ENCODE measurements at places on chromosomes 1 and 21. TPM values are rescaled to one million over a fixed set of nuclear protein-coding genes. Genes with fewer than 3 reads are reported as not detected.
A peak's percentile ranks its signal among the peaks of the same experiment; 100 is the strongest.

- no peak for DNase-seq
These were observed 47.0 kb upstream of the RAP1GAP start for GRCh38 chr1:21716169-21716568.

- DNase-seq: no peak
These were observed 31.2 kb upstream of the PALMD start for GRCh38 chr1:99614728-99615127.

DNA sequence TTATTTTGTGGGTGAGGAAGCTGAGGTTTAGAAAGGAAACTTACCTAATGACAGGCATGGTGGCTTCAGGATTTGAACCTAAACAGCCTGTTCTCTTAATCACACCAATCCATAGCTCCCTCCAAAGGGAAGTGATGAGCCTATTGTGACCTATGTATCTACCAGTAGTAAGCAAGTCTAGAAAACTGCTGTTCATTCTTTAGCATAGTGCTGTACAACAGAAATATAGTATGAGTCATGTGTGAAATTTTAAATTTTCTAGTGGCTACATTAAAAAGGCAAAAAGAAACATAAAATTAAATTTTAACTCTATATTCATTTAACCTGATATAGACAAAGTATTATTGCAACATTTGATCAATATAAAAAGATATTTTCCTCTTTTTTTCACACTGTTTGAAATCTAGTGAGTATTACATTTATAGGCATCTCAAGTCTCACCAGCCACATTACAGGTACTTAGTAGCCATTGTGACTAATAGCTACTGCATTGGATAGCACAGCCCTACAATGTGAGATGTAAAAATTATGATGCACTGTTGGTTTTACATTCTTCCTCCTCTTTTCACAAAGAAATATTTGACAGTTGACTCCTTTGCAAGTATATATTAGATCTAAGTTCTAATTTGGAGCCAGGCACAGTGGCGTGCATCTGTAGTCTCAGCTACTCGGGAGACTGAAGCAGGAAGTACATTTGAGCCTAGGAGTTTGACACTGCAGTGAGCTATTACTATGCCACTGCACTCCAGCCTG is 16.6 kb downstream of the IPO9 start:
- DNase-seq: no peak

GRCh38 chr21:42636520-42637266 is 16.7 kb upstream of the PDE9A start:
- DNase-seq: no peak

- no peak for DNase-seq
These were observed 628.1 kb downstream of the PLPP3 start for GRCh38 chr1:55951291-55951690.

- DNase-seq: peak; percentile 28
These were observed 150.8 kb downstream of the MAST2 start for GRCh38 chr1:45953934-45954847.

DNA sequence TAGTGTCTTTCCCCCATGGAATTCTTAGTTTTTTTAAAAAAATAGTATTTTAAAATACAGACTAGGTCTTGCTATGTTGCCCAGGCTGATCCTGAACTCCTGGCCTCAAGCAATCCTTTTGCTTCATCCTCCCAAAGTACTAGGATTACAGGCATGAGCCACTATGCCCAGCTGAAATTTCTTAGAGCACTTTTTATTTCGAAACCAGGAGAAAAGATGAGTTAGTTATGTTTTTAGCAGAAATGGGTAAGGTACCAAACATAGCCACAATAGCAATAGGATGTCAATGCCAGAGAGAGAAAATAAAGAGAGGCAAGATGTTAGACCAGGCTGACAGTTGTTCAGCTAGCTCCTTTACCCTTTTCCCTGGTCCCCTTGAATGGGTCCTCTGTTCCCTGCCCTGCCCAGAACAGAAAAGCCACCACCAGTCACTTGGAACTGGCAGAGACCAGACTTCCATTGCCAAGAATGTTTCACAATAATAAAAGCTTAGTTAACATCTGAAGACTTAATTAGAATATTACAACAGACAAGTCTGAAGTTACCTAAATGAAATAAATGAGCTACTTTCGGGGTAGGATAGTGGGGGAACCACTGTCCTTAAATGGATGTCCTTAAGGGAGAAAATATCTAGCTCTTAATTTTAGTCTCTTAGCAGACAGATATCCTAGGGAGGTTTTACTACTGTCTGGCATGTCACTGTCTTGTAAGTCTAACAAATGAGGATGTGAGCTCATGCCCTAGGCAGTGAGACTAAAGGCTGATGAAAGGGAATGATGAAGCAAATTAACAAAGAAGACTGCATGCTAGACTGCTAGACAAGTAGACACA is 54.3 kb downstream of the ABL2 start:
- DNase-seq: peak; percentile 64

GRCh38 chr1:3777078-3777547 is 4.6 kb downstream of the SMIM1 start:
- DNase-seq: no peak

GRCh38 chr1:154809436-154810413 is 60.4 kb downstream of the KCNN3 start:
- DNase-seq: peak; percentile 40

DNA sequence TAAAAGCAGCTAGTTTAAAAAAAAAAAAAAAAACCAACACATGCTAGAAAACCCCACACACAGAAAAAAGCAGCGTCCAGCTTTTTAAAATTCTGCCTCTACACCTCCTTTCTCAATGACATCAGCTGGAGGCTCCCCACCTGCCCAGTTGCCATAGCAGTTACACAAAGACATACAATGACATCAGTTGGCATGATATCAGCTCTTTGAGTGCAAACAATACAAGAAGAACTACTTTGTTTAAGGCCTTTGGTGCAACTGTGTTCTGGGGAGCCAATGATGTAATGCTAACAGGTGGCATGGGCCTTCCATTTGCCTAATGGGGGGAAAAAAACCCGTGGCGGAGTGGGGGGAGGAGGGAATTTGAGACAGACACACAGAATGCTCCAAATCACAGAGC is 32.9 kb downstream of the DUSP10 start:
- DNase-seq: no peak

- peak; percentile 46 for DNase-seq
These were observed 1.2 kb upstream of the INAVA start for GRCh38 chr1:200893411-200893901.

The RNU1-3 gene
- 3,235 TPM for total RNA-seq

The EPHA10 gene
- total RNA-seq: 7.6 TPM

The GJA9 gene
- 0.48 TPM for total RNA-seq
